ENCODE measurements at places on chromosomes 3 and 15.

- DNase-seq, result no peak
Observed at GRCh38 chr3:128176276-128176833, 23.1 kb downstream of the EEFSEC start.

DNA sequence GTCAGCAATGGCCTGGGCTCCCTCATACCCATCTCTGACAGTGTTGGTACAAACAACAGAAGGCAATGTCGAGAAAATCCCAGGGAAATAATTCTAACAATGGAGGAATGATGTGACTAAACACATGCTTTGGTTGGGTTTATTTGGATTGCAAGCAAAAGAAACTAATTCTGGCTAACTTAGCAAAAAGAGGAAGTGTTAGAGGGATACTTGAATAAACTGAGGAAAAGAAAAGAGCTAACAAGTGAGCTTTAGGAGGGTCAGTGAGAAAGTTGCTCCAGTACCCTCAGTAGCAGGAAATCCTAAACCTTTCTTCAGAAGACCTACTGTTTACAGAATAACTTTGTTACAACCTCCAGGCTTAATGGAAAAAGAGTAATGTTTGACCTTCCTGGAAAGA is 264.6 kb upstream of the WNT5A start:
- DNase-seq, result no peak

- DNase-seq, result no peak
Observed at GRCh38 chr15:58469432-58470353, 37.9 kb downstream of the LIPC start.

DNA sequence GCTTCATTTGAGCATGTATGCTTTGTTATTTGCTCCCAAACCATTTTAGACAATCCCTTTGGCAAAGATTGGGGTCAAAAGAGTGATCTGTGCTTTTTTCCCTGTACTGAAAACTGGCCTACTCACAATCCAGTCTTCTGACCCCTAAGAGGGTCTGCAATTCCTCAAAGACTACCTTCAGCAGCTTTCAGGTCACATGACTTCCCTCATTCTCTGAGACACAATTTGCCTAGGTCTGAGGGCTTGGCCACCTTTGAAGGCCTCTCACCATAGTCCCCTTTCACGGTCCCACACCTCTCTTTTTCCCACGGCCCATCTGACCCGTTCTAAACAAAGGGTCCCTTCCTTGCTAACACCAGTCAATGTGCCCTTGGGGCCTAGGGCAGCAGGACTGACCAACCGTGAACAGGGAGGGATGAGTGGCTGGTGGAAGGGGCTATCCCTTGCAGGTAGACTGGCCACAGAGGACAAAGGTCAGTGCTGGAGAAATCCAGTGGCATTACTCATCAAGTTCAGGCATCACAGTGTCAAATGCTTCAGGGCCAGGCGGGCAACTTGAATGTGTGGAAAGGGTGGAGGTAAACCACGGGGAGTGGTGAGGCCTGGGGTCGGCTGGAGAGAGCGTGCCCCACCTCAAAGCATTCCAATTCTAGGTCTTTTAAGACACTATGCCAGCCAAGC is 10.8 kb downstream of the RASL12 start:
- no peak for DNase-seq

- no peak for DNase-seq
Observed at GRCh38 chr15:37099319-37100108, 835 bp downstream of the MEIS2 start.

DNA sequence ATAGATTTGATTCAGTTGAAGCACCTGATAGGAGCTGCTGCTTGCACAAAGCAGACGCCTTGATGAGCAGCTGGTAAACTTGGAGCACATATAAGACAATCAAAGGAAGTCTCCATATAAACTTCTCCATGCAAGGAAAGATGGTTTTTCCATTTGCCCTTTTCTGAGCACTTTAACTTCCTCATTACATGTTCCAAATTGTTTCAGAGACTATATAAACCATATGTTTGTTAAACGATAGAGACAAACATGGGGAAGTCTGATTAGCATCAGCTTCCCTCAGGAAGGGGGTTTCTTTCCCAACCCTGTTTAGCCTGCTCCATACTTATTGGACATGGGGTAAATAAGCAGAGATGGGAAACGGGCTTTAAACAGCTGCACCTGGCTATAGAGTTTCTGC is 88.0 kb downstream of the DHX36 start:
- no peak for DNase-seq

DNA sequence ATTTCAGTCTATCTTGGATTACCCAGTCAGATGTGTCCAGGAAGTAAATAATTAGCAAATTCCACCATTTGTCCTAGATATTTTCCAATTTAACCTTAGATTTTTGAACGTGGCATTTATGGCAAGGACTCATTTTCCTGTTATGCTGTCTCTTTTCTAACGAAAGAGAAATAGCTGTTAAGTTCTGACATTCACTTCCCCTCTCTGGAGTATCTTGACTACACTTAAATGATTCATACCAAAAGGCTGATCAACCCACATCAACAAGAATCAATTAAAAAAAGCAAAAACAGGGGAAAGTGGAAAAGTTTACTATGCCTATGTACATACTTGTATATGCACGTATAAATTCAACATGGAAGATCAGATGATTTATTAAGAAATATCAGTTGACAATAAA is 149.9 kb downstream of the FRMD5 start:
- no peak for DNase-seq

- no peak for DNase-seq
Observed at GRCh38 chr3:53202331-53203015, 41.5 kb downstream of the PRKCD start.

- no peak for DNase-seq
Observed at GRCh38 chr3:38643090-38643489, 6.4 kb downstream of the SCN5A start.

DNA sequence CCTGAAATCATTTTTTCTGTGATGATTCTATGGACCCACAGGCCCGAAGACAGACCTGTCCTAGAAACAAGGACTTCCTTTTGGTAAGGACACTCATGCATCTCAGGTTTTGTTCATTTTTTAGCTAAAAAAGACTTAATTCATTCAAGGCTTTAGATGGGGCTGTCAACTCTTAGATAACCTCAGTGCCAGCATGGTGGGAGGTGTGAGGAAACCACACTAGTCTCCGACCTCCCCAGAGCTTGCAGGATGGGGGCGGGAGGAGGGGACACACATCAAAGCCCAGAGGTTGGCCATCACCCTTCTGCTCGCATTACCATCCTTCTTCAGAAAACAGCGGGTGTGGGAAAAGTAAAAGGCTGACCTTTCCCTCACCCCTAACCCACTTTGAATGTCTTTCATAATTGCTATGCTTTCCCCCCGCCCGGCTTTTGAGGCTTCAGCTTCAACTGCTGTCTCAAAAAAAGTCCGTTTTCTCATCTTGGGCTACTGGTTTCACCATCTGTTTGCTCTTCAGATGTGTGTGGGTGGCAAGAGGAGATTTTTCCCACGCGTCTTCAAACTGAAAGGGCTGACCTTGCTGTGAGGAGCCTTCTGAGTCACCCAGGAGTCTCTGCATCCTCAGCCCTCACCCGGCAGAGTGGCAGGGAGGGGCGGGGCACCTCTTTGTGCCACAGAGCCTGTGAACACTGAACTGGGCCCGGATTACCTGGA is 27.6 kb upstream of the CXCR6 start:
- DNase-seq, result peak; percentile 68

DNA sequence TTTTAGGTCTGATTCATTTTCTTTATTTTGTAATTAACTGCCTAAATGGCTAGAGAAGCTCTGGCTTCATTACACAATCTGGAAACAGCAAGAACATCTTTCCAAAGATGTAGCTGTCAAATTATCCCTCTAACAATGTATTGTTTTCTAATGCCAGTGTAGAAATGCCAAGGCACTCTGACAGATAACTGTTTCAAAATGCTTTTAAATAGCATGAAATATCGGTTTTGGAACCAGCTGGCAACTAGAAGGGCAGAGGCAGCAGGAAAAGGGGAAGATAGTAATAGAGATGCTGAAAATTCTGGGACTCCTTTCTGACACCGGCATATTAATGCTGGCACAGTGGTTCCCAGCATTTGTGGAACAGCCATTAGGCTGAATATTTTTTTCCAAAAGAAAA is 26.1 kb downstream of the MORC1 start:
- DNase-seq, result no peak
